ENCODE measurements at places on chromosomes 1 and 21. TPM values are rescaled to one million over a fixed set of nuclear protein-coding genes. Genes with fewer than 3 reads are reported as not detected.
A peak's percentile ranks its signal among the peaks of the same experiment; 100 is the strongest.

DNA sequence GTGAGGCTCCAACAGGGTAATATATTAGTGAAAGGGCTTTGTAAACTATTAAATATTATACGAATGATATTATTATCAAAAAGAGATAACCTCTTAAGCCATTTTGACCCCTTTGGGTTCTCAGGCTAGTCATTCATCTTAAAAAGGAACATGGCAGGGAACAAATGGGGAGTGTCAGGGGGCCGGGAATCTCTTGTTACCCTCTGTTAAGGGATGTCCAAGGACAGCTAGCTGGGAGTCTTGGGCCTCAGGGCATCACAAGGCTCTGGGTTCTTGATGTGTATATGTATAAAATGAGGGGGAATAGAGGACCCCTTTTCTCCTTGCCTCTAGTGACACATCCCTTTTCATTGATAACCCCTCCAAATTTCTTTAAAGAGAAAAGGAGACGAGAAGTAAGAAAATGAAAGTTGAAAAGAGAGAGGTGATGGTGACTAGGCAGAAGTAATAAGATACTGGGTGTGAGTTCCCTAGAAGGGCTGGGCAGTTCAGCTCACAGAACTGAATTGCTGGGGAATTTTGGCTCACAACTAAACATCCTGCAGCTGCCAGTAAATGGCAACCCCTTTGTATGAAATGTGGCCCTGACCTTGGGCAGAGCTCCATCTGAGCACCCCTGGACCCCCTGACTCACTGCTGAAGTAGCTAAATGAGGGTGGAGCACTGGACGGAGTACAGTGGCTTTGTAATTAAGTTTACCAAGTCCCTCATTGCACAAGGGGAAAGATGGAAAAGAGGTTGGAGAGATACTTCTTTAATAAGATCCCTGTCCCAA lies 20.0 kb upstream of the ZNF326 start:
- DNase-seq: no peak

GRCh38 chr1:54227091-54227602 lies 27.2 kb downstream of the MRPL37 start:
- DNase-seq: peak; percentile 76

GRCh38 chr21:25496825-25497482 lies 110.3 kb downstream of the MRPL39 start:
- DNase-seq: no peak

- no peak for DNase-seq
These were observed 8.7 kb downstream of the WNT3A start for GRCh38 chr1:228015276-228016180.

- peak; percentile 89 for DNase-seq
These were observed 1.4 kb downstream of the JUN start for GRCh38 chr1:58782178-58783089.

- DNase-seq: no peak
These were observed 29.4 kb downstream of the OLFML2B start for GRCh38 chr1:161994175-161994668.

GRCh38 chr21:34531399-34531798 lies 19.4 kb upstream of the KCNE1 start:
- no peak for DNase-seq

DNA sequence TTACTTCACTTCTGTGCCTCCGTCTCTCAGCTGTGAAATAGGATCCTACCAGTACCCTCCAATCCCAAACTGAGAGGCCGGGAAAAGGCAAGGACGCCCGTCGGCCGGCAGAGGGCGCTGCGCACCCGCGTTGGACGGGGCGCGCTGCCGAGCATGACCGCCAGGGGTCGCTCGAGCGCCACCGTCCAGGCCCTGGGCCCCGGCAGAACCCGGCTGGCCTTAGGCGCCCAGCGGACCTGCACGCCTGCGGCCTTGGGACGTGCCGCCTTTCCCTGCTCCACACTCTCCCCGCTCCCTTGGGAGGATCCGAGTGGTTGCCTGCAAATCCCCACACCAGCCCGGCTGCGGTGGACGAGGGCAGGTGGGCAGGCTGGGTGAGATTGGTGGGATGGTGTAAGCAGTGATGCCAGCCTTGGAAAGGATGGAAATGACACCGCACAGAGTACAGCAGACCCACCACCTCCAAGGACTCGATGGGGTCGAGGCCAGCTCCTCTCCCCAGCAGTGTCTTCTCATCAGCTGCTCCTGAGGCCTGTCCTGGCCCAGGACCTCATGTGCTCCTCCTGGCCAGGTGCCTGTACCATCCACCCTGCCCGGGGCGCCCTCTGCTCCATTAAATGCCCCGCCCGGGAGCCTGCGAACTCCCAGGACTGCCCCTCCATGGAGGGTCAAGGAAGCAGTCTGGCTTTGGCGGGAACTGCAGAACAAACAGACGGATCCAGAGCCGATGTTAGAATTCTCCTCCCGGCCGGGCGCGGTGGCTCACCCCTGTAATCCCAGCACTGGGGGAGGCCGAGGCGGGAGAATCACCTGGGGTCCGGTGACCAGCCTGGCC lies 47.4 kb upstream of the LBR start:
- DNase-seq: peak; percentile 90

GRCh38 chr1:58997060-58997411 lies 213.2 kb upstream of the JUN start:
- DNase-seq: no peak

DNA sequence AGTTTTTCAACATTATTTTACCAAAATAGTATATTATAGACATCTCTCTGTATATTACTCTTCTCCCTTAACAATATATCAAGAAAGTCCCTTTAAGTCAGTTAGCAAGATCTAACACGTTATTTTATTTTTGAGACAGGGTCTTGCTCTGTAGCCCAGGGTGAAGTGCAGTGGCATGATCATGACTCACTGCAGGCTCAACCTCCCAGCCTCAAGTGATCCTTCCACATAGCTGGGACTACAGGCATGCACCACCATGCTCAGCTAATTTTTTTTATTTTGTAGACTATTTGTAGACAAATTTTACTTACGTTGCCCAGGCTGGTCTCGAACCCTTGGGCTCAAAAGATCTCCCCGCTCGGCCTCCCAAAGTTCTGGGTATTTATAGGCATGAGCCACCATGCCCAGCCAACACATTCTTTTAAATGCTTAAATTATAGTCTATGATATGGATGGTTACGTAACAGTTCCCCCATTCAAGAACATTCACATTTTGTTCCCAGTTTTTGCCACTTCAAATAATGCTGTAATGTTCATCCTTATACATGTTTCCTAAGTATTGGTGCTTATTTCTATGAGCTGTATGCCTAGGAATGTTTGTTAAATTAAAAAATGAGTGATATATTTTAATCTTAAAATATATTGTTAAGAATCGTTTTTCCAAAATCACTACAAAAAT lies 70.4 kb downstream of the TUT4 start:
- DNase-seq: no peak

- no peak for DNase-seq
These were observed 123.6 kb upstream of the DNAH14 start for GRCh38 chr1:224805889-224806288.

DNA sequence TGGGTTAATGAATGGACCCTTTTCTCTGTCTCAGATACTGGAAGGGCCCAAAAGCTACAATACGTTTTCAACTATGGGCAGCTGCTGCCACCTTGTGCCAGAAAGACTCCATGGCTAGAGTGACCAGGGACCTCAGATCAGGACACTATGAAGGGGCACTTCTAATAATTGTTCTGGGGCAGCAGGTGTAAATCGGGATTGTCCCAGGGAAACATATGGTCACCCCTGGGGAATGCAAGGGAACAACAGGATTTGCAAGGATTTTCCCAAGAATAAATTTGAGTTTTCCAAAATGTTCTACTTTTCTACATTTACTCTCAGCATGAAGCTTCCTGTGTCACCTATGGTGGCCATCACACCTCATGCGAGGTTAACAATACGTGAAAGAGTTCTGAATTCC lies 12.0 kb upstream of the FCAMR start:
- DNase-seq: no peak

GRCh38 chr1:180065408-180065807 lies 89.3 kb upstream of the QSOX1 start:
- DNase-seq: no peak

GRCh38 chr1:153345187-153346076 lies 3.2 kb downstream of the PGLYRP4 start:
- DNase-seq: no peak

DNA sequence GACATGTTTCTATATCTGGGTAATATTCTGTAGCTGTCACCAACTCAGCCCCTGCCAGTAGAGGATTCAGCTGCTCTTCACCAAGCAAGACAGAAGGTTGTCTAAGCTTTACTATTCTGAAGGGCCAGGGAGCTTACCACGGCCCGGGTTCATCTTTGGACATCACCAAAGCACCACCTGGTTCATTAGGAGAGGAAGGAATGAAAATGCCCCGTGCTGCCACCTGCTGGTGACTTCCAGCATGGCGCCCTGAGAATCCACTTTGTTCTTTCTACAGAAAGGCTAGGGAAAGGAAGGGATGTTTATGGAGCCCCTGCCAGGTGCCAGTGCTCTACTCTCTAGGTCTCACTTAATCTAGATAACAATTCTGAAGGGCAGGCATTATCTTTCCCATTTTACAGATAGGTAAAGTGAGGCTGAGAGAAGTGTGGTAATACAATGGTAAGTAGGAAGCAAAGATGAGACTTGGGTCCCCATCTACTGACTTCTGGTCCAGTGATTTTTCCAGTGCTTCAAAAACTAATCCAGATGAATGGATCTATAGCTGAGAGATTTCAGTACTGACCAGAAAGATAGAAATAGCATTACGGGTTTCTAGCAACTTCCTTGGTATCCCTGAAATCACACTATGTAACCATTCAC lies 79.5 kb downstream of the BEND5 start:
- no peak for DNase-seq

GRCh38 chr1:11059155-11059967 lies 457 bp downstream of the SRM start:
- no peak for DNase-seq

- DNase-seq: no peak
These were observed 35.7 kb upstream of the SIM2 start for GRCh38 chr21:36663033-36663855.

DNA sequence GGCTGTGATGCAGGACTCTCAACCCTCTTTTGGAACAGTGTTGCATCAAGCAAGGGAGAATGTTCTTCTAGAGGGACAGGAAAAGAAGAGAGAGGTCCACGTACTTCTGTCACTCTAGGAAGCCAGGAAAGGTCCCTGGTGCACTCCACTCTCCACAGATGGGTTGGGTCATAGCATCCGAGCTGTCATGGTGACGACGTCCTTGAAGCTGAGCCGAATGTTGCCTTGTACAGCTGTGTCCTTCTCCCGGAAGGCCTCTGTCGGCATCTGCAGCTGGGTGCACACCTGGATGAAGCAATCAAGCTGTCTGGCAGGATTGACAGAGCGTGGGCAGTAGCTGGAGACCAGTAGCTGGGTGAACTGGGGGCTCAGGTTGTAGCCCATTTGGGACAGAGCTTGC lies 12.5 kb downstream of the MDM4 start:
- DNase-seq: no peak

GRCh38 chr1:169009666-169010065 lies 96.8 kb upstream of the ATP1B1 start:
- DNase-seq: no peak

GRCh38 chr1:151164732-151165280 lies 896 bp downstream of the LYSMD1 start:
- DNase-seq: no peak

- no peak for DNase-seq
These were observed 37.5 kb upstream of the KIF21B start for GRCh38 chr1:201061049-201061448.

GRCh38 chr1:53303243-53303642 lies 24.6 kb downstream of the LRP8 start:
- DNase-seq: no peak

DNA sequence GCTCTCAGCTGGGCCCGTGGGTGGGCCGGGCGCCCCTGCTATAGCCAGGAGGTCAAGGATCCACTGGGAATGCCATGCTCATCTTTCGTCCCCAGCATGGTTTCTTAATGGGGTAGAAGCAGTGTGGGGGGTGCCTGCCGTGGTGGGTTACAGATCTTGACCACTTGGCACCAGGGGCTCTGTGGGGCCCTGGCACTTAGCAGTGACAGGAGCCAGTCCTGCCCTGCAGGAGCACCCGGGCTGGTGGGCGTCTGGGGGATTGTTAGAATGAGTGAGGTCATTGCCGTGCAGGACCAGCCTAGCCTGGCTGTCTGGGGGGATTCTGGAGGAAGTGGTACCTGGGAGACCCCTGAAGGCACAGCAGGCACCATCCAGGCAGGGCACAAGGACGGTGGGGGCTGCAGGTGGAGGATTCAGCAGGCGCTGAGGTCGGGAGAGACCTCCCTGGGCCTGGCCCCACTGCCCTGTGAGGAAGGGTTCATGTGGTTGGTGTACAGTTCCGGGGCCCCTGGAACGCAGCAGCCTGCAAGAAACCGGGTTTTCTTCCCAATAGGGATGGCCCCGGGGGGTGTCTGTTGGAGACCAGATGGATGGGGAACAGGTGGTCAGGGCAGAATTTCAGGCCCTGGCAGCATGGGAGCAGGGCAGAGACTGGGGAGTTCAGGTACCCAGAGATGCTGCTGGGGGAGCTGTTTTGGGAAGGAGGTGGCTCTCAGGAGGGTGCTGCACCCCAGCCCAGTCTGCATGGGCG lies 4.8 kb downstream of the AIRE start:
- no peak for DNase-seq

GRCh38 chr1:113219377-113219776 lies 146.4 kb downstream of the LRIG2 start:
- no peak for DNase-seq

The TNNI3K gene
- total RNA-seq: 1.4 TPM

The PRUNE1 gene
- 24.0 TPM for total RNA-seq

The TBX19 gene
- total RNA-seq: 2.0 TPM

The OR2T11 gene
- total RNA-seq: 0.57 TPM

The SLC9C2 gene
- 0.72 TPM for total RNA-seq

The FMO2 gene
- total RNA-seq: 22.3 TPM

The MX2 gene
- total RNA-seq: 11.7 TPM

Data from kidney (tissue), 22 donors.